ENCODE measurements at places on chromosomes 5 and 9.
A peak's percentile ranks its signal among the peaks of the same experiment; 100 is the strongest.

DNA sequence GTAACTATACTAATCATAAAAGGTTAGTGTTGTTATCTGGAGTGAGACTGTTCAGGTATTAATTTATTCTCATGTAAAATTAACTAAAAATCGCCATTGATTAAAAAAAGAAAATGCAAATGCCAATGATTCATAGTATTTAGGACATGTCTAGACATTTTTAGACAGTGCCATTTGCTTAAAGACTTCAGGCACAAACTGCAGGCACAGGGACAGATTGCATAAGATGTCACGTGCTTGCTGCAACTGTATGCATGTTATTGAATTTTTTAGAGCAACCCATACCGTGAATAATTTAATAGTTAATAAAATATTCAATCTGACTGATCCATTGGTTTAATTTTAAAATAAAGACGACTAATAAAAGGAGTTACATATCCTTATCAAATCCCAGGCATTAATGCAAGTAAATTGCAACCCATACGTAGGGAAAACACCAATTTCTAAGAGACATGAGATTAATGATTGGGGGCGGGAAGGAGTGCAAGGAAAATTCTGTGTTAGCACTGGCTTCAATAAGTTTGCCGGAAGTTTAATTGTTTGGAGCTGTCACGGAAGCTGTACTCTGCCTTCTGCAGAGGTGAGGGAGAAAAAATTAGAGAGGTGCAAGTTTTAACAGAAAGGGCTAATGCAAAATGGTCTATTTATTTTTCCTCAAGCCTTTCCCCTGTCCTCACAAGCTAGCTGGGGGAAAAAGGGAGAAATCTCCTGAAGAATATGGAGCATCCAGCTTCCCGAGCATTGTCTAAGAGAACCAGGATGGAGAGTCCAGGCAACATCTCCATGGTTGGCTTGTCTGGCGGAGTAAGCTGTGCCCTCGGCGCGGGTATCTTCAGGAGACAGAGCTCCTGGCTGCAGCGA, 2.9 kb downstream of the EDIL3 start:
- DNase-seq = no peak

DNA sequence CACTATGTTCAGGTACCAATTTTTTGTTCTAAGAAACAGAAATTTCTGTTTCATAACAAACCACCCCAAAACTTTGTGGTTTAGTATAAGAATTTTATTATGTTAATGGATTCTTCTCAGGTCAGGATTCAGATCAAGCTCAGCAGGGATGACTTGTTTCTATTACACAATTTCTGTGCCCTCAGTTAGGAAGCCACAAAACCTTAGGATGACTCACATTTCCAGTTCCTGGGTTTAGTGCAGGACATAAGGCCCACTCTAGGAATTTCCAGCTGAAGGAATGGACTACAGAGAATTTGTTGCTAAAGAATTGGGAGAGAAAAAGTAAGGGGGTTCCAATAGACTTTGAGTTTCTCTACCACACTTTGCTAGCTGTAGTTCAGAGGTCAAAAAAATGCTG, 629.3 kb downstream of the ANXA1 start:
- no peak for DNase-seq

DNA sequence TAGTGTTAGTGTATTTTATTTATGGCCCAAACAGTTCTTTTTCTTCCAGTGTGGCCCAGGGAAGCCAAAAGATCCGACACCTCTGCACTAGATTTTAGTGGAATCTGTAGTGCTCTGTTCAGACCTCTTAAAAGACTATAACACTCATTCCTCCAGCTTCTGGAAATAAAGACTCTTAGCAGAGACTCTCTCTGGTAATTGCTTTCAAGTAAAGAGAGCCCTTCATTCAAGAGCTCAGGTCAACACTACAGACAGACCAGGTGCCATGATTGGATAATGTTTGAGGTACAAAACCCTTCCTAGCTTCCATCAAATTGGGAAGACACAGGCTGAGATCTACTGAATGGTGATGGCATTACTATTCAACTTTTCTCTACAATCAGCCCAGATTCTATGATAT, 255.8 kb downstream of the PRDM9 start:
- DNase-seq = no peak

DNA sequence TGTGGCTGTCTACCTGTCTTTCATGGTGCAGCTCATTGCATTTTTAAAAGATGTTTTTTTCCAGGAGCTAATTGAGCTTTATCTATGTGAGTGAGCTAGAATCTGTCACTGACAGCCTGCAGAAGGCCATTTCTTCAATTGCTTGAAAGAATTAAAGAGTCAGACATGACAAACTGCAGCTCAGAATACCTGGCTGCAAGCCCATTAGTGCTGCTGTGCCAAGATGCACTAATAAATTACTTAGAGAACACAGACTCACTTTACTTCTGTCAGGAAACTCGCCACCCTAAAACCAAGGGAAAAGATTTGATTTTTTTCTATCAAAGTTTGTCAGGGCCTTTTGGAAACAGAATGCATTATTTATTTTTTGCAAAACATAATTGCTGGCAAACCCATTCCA, 368.3 kb downstream of the CAAP1 start:
- DNase-seq = no peak

- DNase-seq = no peak
Measured at GRCh38 chr9:108207561-108208165, 648.1 kb downstream of the ACTL7B start.

DNA sequence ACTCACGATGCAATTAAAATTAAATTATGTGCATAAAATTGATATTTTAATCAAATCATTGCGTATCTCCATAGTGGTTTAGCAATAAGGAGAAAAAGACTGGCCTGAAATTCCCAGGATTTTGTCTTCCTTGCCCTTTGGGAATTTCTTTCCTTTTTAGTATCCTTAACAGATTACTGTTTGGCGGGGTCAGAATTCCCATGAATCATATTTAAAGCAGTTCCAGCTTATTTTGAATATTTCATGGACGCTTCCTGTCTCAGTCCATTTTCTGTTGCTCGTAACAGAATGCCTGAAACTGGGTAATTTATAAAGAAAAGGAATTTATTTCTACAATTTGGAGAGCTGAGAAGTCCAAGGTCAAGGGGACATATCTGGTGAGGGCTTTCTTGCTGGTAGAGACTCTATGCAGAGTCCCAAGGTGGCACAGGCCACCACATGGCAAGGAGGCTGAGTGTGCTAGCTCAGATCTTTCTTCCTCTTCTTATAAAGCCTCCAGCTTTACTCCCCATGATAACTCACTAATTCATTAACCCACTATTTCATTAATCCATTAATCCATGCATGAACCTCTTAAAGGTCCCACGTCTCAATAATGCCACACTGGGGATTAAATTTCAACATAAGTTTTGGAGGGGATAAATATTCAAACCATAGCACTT, 37.8 kb downstream of the CDH6 start:
- no peak for DNase-seq

GRCh38 chr5:142697356-142698255, 11.7 kb upstream of the FGF1 start:
- peak; percentile 7 for DNase-seq

GRCh38 chr5:32076699-32077695, 97.1 kb downstream of the GOLPH3 start:
- peak; percentile 50 for DNase-seq

- DNase-seq = no peak
Measured at GRCh38 chr5:59034498-59035186, 451.8 kb downstream of the RAB3C start.

GRCh38 chr9:86181379-86182315, 77.8 kb downstream of the C9orf153 start:
- no peak for DNase-seq

GRCh38 chr5:84148651-84149050, 236.0 kb downstream of the EDIL3 start:
- no peak for DNase-seq

DNA sequence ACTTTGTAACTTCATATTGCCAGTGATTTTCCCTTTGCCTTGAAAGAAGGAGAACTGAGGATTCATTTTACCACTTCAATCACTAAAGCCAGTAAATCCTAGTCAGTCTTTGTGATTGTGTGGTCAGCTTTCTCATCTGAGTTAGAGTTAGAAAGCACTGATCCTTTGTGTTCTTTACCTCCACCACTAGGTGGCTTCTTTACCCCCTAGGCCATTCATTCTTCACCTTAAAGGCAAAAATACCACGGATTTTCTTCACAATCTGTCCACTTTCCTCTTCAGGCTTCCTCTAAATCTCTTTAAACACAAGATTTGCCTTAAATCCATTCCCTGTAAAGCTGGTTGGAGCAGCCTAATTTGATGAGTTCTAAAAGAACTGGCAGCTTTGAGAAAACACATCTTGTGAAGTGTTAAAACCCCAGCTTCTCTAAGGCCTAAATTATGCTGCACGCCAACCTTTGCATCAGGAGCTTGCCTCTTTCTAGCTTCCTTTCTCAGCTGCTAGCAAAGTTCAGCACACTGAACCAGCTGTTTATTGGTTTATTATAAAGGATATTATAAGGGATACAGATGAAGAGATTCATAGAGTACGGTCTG, 20.4 kb downstream of the BDP1 start:
- DNase-seq = no peak

GRCh38 chr5:123097871-123098735, 9.1 kb downstream of the PRDM6 start:
- DNase-seq = no peak

DNA sequence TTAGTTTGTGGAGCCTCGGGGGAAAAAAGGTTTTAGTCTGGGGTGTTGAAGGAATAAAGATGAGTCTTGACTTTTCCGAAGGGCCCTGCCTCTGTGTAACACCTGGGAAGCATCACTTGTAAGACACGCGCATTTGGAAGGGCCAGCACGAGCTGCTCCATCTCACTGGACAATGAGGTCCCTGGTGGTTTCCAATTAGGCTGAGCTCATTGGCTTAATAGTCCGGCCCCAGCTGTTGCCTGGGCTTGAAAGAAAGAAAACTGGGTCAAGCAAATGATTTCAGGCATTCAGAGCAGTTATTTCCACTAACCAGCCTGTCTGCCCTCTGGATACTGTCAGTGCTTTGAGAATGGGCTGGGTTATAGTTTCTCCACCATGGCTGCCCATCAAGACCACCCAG, 64.5 kb downstream of the NSUN2 start:
- DNase-seq = no peak

DNA sequence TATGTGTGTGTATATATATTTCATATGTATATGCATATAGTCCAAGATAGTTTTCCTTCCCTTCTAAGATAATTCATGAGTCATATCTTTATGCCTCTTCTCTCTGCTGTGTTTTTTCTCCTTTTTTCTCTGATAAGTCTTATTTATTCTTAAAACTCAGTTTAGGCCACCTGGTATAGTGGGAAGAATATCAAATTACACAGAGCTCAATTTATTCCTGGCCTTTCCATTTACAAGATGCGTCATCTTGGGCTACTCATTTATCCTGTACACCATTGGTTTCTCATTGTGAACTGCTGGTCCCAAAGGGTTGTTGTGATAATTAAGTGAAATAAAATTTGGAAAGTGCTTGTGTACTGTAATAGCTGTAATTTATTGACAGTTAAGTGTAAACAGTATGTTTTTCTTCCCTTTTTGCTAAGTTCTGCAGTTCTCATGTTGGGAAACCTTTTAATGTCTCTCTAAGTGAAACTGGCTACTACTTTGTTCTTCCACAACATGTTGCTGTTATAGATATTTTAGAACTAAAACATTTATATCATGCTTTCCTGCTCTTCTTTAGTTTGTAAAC, 19.4 kb downstream of the CCDC171 start:
- DNase-seq = no peak

GRCh38 chr5:3217771-3218495, 377.7 kb upstream of the IRX1 start:
- DNase-seq = no peak

DNA sequence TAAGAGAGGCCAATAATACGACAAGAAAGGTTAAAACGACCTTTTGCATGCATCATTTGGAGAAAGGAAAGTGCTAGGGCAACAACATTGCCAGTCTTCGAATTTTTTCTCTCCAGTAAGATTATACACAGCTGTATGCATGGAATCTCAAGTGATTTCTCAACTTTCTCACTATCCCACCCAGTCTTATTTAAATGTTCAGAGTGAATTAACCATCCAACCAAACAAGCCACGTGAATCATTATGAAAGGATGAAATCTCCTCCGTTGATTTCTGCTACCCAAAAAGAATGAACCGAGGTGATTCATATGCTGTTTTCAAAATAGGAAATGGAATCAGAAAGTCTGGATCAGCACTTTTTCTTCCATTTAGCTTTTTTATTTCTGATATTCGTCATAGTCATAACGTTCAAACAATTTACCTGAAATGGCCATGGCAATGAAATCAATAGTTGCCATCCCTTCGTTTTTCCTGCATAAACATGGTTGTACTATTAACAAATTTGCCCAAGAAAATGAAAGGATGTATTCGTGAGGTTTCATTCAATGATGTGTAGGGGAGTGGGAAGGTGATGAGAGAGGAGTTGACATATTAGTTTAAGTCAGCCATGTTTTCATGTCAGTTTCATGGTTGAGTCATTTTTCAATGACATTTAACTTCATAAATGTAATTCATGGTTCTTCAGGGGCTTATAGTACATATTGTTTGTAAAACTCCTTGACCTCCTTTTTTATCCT, 170.9 kb upstream of the WWC1 start:
- no peak for DNase-seq

DNA sequence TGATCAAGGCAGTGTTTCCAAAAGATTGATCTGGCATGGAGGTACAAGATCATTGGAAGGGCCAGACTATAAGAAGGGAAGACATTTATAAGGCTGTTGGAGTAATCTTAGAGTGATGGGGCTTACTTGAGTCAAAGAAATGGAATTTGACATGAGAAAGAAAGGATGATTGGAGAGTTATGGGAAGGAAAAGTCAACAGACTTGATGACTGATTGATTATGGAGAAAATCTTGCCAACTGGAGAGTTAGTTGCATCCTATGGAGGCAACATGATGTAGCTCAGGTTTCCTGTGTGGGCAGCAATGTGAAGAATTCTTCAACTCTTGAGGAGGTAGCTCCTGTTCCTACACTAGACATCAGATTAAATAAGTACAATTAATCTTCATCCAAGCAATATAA, 10.9 kb upstream of the MAST4 start:
- DNase-seq = no peak

GRCh38 chr5:174047472-174048099, 2.1 kb downstream of the NSG2 start:
- no peak for DNase-seq

GRCh38 chr5:42057254-42057690, 132.2 kb downstream of the FBXO4 start:
- DNase-seq = peak; percentile 61

DNA sequence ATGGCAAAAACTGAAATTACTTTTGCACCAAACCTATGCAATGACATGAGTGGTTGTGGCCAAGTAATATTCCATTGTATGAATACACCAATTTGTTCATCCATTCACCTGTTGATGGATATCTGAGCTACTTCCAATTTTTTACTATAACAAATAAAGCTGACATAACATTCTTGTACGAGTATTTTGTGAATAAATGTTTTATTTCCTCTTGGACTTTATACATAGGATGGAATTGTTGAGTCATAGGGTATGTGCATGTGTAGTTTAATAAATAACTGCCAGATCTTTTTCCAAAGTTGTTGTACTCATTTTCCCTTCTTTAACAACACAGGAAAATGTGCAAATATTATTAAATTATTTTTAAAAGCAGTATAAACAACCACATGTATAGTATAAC, 146.1 kb upstream of the ZNF462 start:
- DNase-seq = no peak

Measured in stimulated activated CD4-positive, alpha-beta T cell treated with anti-CD3 and anti-CD28 coated beads, Interleukin-15, amount 100 ng/mL, for 24 hours (primary cell).